Hepatocyte (in vitro differentiated cells): ENCODE measurements at places on chromosomes 11 and 22.
A peak's percentile ranks its signal among the peaks of the same experiment; 100 is the strongest.

DNA sequence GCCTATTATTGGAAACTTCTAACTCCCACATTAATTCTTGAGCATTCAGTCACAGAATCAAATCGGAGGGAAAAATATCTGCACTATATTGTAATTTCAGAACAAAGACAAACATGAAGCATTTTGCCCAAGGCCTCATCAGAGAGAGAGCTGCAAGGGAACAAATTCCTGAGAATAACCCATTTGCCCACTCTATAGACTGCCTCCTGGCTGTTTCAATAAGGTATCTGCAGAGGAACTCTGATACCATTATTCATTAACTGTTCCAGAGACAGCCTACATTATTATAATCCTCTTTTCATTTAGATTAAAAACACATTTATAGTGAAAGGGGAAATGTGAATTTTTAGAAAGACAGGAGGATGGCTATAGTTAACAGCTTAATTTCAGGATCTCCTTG lies 663.9 kb downstream of the DLG2 start:
- H3K4me1 ChIP-seq: no peaks in the 10 kb centered on the region
- H3K4me3 ChIP-seq: no peak overlapping the region
- DNase-seq: no peak
- no peak overlapping the region for H3K27ac ChIP-seq
- no peaks in the 10 kb centered on the region for H3K36me3 ChIP-seq
- H3K27me3 ChIP-seq: no peaks in the 10 kb centered on the region

GRCh38 chr11:55970935-55971334 lies 1.2 kb upstream of the OR10AG1 start:
- DNase-seq: no peak
- H3K4me1 ChIP-seq: no peaks in the 10 kb centered on the region
- no peaks in the 10 kb centered on the region for H3K36me3 ChIP-seq
- H3K27me3 ChIP-seq: no peaks in the 10 kb centered on the region

DNA sequence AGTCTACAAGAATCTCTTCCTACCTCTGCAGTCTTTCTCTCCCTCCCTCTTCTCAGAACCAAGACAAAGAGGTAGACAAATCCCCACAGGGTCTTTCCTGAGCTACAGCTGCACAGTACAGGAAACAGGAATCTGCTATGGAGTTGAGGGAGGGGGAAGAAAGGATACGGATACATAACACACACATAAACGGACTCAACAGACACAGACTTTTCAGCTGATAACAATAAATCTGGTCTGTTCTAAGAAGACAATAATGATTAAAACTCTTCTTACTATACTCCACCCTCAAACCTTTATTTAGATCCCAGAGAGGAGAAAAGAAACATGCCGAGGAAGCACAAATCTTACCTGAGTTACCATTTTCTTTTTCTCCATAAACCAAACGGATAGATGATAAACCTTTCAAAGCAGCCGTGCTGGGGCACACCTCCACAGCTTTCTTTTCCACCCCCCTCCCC lies 122.2 kb downstream of the APOL5 start:
- DNase-seq: no peak
- no peaks in the 10 kb centered on the region for H3K27me3 ChIP-seq
- peak overlapping the region; percentile 64 for H3K4me3 ChIP-seq
- peak overlapping the region; percentile 88 for H3K27ac ChIP-seq
- no peaks in the 10 kb centered on the region for H3K36me3 ChIP-seq

- no peak overlapping the region for H3K4me3 ChIP-seq
- peak; percentile 77 for DNase-seq
- H3K27me3 ChIP-seq: no peaks in the 10 kb centered on the region
Measured at GRCh38 chr22:42473484-42474193, 41.4 kb upstream of the NFAM1 start.

GRCh38 chr11:120141113-120141767 lies 3.3 kb upstream of the TRIM29 start:
- no peaks in the 10 kb centered on the region for H3K36me3 ChIP-seq
- H3K4me1 ChIP-seq: peaks cover 5% of the 10 kb centered on the region

DNA sequence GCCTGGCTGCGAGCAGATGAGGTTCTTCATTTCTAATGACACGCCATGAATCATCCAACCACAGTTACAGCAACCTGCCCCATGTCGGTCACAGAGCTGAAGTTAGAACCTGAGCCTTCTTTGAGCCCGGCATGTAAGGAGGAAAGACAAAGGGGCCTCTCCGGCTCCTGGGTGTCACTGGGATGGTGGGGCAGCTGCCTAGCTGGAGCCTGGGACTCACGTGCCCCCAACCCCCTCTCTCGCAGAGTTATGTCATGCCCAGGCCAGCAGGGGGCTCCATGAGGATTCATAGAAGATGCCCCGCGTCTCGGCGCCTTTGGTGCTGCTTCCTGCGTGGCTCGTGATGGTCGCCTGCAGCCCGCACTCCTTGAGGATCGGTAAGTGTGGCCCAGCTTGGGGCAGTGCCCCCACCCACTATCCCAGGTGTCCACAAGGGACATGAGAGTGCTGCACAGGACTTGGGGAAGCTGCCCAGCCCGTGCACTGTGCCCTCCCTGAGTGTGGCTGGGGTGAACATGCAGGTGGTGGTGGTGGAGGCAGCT lies 148.5 kb downstream of the GRIK4 start:
- H3K4me1 ChIP-seq: no peaks in the 10 kb centered on the region
- no peak overlapping the region for H3K27ac ChIP-seq
- no peak overlapping the region for H3K4me3 ChIP-seq

DNA sequence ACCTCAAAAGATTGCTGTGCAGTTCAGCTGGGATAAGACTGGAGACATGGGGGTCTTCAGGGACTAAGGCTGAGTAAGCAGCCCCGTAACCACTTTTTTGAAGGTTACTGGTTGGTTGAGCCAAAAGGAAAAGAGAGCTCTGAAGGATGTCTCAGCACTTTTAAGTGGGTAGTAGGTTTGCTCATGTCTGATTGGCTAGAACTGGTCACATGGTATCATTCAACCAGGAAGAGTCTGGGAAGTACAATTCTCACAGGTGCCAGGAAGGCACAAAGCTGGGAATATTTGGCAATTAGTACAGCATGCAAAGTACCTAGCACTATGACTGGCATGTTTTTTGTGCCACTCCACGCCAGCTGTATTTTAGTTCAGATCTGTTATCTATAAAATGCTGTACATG lies 58.1 kb downstream of the SNX19 start:
- H3K27me3 ChIP-seq: no peaks in the 10 kb centered on the region
- no peak overlapping the region for H3K4me3 ChIP-seq
- no peak for DNase-seq
- no peaks in the 10 kb centered on the region for H3K36me3 ChIP-seq

- no peak overlapping the region for H3K27ac ChIP-seq
- no peaks in the 10 kb centered on the region for H3K36me3 ChIP-seq
- H3K27me3 ChIP-seq: no peaks in the 10 kb centered on the region
- DNase-seq: no peak
Measured at GRCh38 chr11:45215098-45215865, 68.8 kb downstream of the PRDM11 start.

DNA sequence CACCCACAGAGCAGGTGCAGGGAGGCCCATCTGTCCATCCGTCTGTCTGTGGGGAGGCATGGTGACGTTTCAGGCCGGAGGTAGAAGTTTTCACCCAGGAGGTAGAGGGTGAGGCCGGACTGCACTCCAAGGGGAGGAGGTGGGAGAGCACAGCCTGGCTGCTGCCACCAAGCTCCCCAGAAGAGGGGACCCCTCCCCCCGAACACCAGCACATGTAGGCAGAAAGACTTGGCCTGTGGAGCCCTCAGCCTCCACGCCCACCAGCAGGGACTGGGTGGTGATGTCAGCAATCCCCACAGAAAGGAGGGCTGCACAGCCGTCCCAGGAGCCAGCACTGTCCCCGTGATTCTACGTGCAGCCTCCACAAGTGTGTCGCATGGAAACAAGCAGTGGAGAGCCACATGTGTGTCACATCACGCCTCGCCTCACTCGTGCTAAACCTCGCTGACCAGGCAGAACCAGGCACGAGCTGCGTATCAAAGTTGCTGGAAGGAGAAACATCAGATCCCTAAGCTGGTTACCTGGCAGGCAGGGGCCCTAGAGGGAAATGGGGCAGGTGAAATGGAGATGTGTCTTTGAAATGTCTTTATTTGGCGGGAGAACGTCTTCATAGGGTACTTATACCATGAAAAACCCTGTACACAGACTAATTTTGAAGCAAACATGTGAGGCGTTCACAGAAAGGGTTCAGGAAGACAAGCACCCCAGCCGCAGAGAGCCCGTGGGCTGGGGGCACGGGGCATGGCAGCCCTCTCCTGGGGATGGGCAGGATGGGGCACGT lies 49.1 kb downstream of the CDKN1C start:
- H3K4me1 ChIP-seq: peaks cover 58% of the 10 kb centered on the region
- no peaks in the 10 kb centered on the region for H3K36me3 ChIP-seq
- DNase-seq: no peak
- peak overlapping the region; percentile 90 for H3K27ac ChIP-seq
- H3K4me3 ChIP-seq: no peak overlapping the region

- H3K4me3 ChIP-seq: no peak overlapping the region
- H3K4me1 ChIP-seq: no peaks in the 10 kb centered on the region
- DNase-seq: peak; percentile 56
Measured at GRCh38 chr11:129881570-129882170, 13.7 kb downstream of the NFRKB start.

- H3K4me3 ChIP-seq: no peak overlapping the region
- no peak overlapping the region for H3K27ac ChIP-seq
- H3K4me1 ChIP-seq: no peaks in the 10 kb centered on the region
- H3K27me3 ChIP-seq: peaks cover 11% of the 10 kb centered on the region
Measured at GRCh38 chr22:36807627-36808026, 9.2 kb downstream of the PVALB start.

- peak; percentile 36 for DNase-seq
- peak overlapping the region; percentile 24 for H3K27ac ChIP-seq
- H3K4me1 ChIP-seq: peaks cover 11% of the 10 kb centered on the region
- no peak overlapping the region for H3K4me3 ChIP-seq
Measured at GRCh38 chr11:61004180-61004611, 32.7 kb downstream of the CD6 start.

GRCh38 chr22:42992886-42993479 lies 22.0 kb downstream of the PACSIN2 start:
- no peak for DNase-seq
- H3K4me1 ChIP-seq: peaks cover 59% of the 10 kb centered on the region
- H3K27ac ChIP-seq: peak overlapping the region; percentile 94
- H3K27me3 ChIP-seq: no peaks in the 10 kb centered on the region

- no peak for DNase-seq
- H3K4me3 ChIP-seq: no peak overlapping the region
- H3K36me3 ChIP-seq: no peaks in the 10 kb centered on the region
- no peaks in the 10 kb centered on the region for H3K4me1 ChIP-seq
Measured at GRCh38 chr22:42895541-42895981, 38.5 kb upstream of the ARFGAP3 start.

DNA sequence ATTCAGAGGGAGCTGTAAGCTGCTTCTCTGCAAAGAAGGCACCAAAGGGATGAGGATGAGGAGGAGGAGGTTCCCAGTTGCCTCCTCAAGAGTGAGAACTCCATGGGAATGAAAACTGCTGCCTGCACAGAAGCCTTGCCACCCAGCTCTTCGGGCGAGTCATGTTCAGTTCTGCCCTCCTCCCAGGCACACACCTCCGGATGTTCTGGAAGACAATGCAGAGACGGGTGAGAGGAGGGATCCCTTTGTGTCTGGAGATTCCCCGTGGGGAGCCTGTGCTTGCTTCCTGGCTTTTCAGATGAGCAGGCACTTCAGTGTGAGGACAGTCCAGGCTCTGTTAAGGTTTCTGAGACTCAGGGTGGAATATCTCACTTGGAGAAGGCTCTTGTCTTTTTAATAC lies 295.6 kb downstream of the DDX10 start:
- no peak for DNase-seq
- peaks cover 9% of the 10 kb centered on the region for H3K4me1 ChIP-seq
- H3K27me3 ChIP-seq: no peaks in the 10 kb centered on the region
- no peak overlapping the region for H3K27ac ChIP-seq
- no peaks in the 10 kb centered on the region for H3K36me3 ChIP-seq
- H3K4me3 ChIP-seq: no peak overlapping the region

DNA sequence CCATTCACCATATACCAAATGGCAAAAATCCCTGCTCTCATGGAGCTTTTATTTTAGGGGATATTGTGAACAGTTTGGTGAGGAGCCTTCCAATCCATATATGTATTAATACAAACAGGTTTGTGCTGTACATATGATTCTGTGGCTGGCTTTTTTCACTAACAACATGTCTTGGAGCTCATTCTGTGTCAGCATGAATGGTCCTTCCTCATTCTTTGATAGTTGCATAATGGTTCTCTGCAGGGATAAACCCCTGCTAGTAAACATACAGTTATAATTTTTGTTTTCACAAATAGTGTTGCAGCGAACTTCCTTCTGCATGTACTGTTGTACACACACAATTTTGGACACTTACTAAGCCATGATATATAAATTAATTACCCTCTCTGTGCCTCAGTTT lies 8.3 kb downstream of the PRR5L start:
- no peak for DNase-seq
- no peaks in the 10 kb centered on the region for H3K27me3 ChIP-seq
- H3K4me1 ChIP-seq: no peaks in the 10 kb centered on the region
- H3K4me3 ChIP-seq: no peak overlapping the region
- H3K27ac ChIP-seq: no peak overlapping the region
